ENCODE measurements at places on chromosomes 4 and X. TPM values are rescaled to one million over a fixed set of nuclear protein-coding genes. Genes with fewer than 3 reads are reported as not detected.

HSFX3 gene
- not detected for total RNA-seq

METTL14 gene
- total RNA-seq: 14.0 TPM

STOX2 gene
- total RNA-seq: 0.39 TPM

ASIC5 gene
- total RNA-seq: not detected

MAGEB6B gene
- total RNA-seq: not detected

WFS1 gene
- 16.5 TPM for total RNA-seq
